ENCODE measurements at places on chromosomes 16 and 17. TPM values are rescaled to one million over a fixed set of nuclear protein-coding genes. Genes with fewer than 3 reads are reported as not detected.

DNA sequence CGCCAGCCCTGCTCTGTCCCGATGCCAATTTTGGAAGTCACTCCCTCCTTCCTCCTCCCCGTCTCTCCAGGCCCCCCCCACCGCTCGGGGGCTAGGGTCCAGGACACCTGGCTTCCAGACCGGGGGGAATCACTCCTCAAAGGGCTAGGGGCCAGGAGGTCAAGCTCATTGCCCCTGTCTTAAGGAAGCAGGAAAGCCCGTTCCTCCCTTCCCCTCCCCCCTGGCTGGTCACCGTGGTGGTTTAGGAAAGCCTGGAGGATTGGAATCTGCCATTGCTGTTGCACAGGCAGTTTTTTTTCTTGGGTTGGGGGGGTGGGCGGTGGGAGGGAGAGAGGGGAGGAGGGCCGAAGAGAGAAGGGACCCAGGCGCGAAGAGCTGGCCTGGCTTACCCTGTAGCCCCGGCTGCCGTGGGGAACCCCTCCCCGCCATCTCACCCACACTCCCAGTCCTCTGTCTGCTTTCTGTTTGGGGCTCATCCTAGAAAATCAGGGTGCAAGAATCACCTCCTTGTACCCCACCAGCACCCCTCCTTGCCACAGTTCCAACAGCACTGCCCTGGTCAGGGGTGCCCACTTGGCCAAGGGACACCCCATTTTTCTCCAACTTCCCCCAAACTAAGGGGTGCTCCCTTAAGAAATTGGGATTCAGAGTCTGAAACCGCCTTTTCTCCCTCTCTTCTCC, 2.9 kb upstream of the BCL6B start:
- DNase-seq, result no peak

EMC6 gene
- total RNA-seq, result 85.8 TPM

DOC2B gene
- total RNA-seq, result 0.06 TPM

PERCC1 gene
- 0.25 TPM for total RNA-seq

CMTM1 gene
- total RNA-seq, result 5.9 TPM

DNA sequence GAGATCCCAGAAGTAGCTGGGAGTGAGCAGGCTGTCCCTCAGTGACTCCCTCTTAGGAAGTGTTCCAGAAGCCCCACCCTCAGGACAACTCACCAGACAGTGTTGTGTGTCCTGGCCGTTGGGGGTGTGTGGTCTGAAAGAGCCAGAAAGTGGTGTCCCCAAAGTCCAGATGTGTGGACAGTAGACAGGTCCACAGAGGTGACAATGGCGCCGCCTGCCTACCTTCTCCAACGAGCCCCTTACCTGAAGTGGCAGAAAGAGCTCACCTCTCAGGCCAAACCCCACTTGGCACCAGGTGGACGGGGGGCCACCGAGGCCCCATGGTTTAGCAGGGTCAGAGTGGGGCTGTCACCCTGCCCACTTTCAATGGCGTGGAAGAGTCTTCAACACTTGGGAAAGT, 19.9 kb downstream of the C17orf100 start:
- no peak for DNase-seq
